ENCODE measurements at places on chromosomes 11 and 22. TPM values are rescaled to one million over a fixed set of nuclear protein-coding genes. Genes with fewer than 3 reads are reported as not detected.

The VSIG2 gene
- total RNA-seq = 0.51 TPM

GRCh38 chr11:20612416-20612815 is 13.0 kb downstream of the SLC6A5 start:
- DNase-seq = no peak

The OPCML gene
- not detected for total RNA-seq

DNA sequence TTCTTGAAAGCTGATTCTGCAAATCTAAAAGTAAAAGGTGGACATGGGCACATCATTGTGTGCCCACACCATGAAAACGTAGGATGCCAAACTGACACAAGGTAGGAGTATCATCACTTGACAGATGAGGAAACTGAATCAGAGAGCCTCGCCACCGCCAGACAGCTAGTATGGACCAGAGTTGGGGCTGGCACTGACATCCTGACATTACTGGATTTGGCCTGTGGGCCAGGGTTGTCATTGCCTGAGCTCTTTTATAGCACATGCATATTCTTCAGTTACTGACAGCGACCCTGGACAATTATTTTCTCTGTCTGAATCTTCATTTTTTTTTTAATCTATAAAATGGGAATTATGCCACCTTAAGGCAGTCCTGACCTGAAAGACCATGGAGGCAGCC is 16.5 kb downstream of the USP35 start:
- DNase-seq = no peak

- DNase-seq = no peak
Measured at GRCh38 chr11:11426226-11426952, 73.3 kb upstream of the CSNK2A3 start.

The HNRNPUL2 gene
- 11.1 TPM for total RNA-seq

All from dermis blood vessel endothelial cell (primary cell).